ENCODE measurements at places on chromosomes 11 and 22.
A peak's percentile ranks its signal among the peaks of the same experiment; 100 is the strongest.

DNA sequence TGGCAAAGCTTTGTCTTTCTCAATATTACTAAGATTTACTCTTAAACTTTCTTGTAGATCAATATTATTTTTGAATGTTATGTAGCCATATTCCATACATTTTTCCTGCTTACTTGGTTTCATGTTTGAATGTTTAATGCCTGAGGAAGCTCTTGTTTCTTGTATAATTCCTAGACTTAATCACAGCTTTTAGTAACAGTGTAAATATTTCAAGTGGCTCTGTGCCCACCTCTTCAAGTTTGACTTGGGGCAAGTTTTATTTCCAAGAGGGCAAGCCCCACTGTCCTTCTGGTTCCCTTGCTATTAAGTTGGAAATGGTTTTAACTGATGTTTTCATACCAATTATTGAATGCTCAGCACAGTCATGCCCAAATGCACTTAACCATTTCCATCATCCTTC lies 1004.1 kb downstream of the OPCML start:
- DNase-seq = no peak

DNA sequence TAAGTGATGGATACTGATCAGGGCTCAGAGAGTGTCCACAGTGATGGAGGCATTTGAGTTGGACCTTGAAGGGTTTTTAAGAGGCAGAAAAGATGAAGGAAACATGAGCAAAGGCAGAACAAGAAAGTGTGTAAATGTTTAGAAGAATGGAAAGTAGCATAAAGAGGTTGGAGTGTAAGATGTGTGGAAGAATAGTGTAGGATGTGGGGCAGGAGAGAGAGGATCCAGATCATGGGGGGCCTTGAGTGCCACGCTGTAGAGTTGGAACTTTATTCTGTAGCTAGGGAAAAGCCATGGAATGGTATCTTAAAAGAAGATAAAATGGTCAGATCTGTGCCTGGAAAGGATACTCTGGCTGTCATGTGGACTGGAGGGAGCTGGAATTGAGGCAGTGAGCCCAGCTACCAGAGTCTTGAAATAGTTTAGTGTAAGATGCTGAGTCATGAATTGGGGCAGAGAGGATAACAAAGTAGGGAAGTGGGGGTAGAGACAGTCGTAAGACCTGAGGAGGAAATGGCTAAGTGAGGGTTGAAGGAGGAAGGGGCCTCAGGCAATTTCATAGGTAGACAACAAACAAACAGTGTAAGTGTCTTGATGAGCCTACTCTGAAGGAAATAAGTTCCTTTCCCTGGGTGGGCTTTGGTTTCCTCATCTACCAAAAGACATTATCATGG lies 6.7 kb downstream of the KCNE3 start:
- DNase-seq = no peak

DNA sequence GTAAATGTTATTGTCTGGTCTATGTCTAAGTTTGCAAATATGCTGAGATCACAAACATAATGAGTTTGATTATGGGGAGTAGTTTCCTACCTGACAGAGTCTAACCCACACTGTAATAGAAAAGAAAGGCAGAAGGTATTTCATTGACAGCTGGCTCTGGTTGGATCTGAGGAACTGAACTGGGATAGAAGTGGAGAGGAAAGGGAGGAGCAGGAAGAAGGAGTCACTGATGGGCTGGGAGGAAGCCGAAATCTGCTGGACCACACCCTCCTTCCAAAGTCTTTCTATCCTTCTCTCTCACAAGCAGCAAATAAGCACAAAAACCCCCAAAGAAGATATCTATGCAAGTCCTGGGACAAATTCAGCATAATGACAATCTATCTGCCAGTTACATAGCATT lies 11.7 kb downstream of the BLID start:
- no peak for DNase-seq

DNA sequence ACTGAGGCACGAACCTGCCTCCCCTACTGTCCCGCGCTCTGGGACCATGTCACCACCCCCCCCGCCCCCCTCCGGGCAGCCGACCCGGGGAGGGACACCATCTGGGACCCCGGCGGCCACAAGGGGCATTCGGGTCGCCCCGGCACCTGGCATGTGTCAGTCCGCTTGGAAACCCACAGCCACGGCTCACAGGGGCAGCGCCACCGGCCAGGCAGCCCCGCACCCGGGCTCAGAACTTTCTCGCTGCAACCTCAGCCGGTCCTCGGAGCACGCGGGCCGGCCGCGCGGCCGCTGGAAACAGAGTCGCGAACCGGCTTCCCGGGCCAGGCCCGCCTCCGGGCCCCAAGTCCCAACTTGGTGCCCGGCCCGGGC lies 159.9 kb upstream of the GRK3 start:
- peak; percentile 66 for DNase-seq

Measured in D341Med (cell line).